B cell (primary cell): ENCODE measurements at places on chromosomes 3 and 15.

DNA sequence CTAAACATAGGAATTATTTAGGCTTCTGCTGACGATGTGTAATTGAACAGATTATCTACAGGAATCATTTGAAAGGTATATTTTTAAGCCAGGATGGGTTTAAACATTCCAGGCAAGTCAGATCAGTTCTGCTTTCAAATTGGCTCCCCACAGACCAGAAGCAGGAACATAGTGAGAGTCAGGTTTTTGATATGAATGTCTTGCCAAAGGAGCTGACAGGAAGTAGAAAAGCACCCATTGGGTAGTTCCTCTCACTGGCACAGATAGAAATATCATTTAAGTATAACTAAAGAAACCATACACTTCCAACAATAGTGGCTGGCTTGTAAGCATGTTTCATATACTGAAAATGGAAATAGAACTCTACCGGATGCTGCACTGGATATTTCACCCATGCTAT is 95.2 kb downstream of the CLDN1 start:
- no peaks in the 10 kb centered on the region for H3K4me1 ChIP-seq
- H3K27me3 ChIP-seq, result no peaks in the 10 kb centered on the region
- no peaks in the 10 kb centered on the region for H3K36me3 ChIP-seq
- no peak overlapping the region for H3K4me3 ChIP-seq
- H3K27ac ChIP-seq, result no peak overlapping the region

- no peaks in the 10 kb centered on the region for H3K4me1 ChIP-seq
- H3K4me3 ChIP-seq, result no peak overlapping the region
- DNase-seq, result peak; percentile 71
- H3K27me3 ChIP-seq, result no peaks in the 10 kb centered on the region
- H3K27ac ChIP-seq, result no peak overlapping the region
Measured at GRCh38 chr3:151156618-151157216, 46.3 kb downstream of the GPR171 start.

DNA sequence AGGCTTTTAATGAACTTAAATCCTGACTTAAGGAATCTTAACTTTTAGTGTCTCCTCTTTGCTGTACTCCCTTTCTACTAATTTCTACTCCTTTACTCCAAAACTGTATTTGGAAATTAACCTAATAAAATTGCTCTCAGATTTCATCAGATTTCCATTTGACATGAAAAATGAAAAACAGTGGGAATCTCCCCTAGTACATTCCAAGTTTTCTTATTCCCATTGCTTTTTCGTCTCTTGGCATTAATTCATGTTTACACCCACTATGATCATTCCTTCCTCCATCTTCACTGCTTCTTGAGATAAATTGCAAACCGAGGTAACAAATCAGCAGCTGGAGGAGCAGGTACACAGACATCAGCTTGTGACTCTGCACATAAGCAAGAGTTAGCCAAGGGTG is 208.7 kb downstream of the VGLL3 start:
- H3K36me3 ChIP-seq, result no peaks in the 10 kb centered on the region
- DNase-seq, result no peak
- no peak overlapping the region for H3K4me3 ChIP-seq

GRCh38 chr3:25536521-25537391 is 108.7 kb downstream of the RARB start:
- no peaks in the 10 kb centered on the region for H3K27me3 ChIP-seq
- no peaks in the 10 kb centered on the region for H3K36me3 ChIP-seq
- no peak overlapping the region for H3K4me3 ChIP-seq

GRCh38 chr3:58369876-58370275 is 37.2 kb downstream of the PXK start:
- no peak overlapping the region for H3K27ac ChIP-seq
- peaks cover 21% of the 10 kb centered on the region for H3K4me1 ChIP-seq
- no peaks in the 10 kb centered on the region for H3K27me3 ChIP-seq

GRCh38 chr3:13708871-13709595 is 160.1 kb downstream of the FBLN2 start:
- no peaks in the 10 kb centered on the region for H3K36me3 ChIP-seq
- H3K27ac ChIP-seq, result no peak overlapping the region
- DNase-seq, result no peak
- H3K4me1 ChIP-seq, result no peaks in the 10 kb centered on the region
- no peak overlapping the region for H3K4me3 ChIP-seq
- H3K27me3 ChIP-seq, result no peaks in the 10 kb centered on the region
